ENCODE measurements at places on chromosomes 13 and 19. TPM values are rescaled to one million over a fixed set of nuclear protein-coding genes. Genes with fewer than 3 reads are reported as not detected.

Gene DHDH
- not detected for total RNA-seq

Gene ZNF121
- total RNA-seq = 31.2 TPM

Gene KHSRP
- 121 TPM for total RNA-seq

Gene LRP3
- total RNA-seq = 9.4 TPM

Gene TRAPPC5
- total RNA-seq = 115 TPM

All from lower leg skin (tissue), 4 donors.